Gastrocnemius medialis (tissue), 4 donors: ENCODE measurements at places on chromosomes 7 and 10.

GRCh38 chr10:120318862-120319261, 138.2 kb upstream of the PLPP4 start:
- DNase-seq = no peak

DNA sequence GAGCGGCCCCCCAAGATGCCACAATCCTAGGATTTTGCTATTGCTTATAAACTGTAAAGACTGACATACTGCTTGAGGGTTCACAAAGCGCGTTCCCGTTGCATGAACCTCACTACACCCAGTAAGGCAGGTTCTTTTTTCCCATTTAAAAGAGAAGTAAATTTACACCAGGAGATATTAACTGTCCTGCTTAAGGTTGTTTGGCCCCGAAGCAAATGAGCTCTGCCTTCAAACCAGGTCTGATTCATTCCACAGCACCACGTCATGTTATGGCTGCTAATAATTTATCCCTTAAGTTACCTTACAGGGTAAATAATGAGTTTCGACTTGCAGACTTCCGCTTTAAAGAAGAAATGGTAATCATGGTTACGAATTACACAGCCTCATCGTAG, 559 bp upstream of the FKBP14 start:
- DNase-seq = no peak

- no peak for DNase-seq
Measured at GRCh38 chr10:124935946-124936345, 6.0 kb upstream of the ZRANB1 start.

GRCh38 chr10:71254834-71255549, 42.6 kb downstream of the UNC5B start:
- DNase-seq = no peak

DNA sequence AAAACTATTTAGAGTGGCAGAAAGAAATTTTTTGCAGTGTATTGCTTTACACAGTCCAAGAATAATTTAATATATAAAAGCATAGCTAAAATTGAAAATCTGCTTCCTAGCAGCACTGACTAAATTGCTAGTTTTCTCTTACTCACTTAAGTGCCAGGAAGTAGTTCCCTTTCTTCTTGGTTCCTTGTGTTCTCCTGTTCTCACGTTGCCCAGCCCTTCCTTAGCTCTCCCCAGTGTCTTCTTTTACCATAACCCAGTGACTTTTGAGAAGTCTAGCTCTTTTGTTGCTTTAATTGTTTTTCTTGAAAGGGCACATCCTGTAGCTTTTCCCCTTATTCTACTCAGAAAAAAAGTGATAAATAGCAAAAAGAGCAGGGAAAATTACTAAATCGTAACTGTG, 215.5 kb downstream of the THSD7A start:
- DNase-seq = no peak

- DNase-seq = no peak
Measured at GRCh38 chr10:128875030-128875744, 591.9 kb upstream of the MGMT start.

- no peak for DNase-seq
Measured at GRCh38 chr7:2567679-2568278, 9.0 kb downstream of the IQCE start.
